ENCODE measurements at places on chromosomes 13 and 19.

DNA sequence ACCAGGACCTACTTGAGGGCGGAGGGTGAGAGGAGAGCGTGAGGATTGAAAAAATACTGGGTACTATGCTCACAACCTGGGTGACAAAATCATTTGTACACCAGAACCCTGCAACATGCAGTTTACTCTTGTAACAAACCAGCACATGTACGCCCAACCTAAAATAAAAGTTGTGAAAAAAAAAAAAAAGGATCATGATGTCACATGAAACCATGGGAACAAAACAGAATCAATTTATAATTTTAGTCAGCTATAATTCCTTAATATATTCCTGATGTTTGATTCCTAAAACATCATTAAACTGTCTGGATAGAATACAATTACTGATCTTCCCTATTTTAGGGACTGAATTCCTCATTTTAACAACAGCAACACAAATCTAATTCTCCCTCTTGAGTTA, 160.6 kb upstream of the SPRY2 start:
- no peak for DNase-seq

DNA sequence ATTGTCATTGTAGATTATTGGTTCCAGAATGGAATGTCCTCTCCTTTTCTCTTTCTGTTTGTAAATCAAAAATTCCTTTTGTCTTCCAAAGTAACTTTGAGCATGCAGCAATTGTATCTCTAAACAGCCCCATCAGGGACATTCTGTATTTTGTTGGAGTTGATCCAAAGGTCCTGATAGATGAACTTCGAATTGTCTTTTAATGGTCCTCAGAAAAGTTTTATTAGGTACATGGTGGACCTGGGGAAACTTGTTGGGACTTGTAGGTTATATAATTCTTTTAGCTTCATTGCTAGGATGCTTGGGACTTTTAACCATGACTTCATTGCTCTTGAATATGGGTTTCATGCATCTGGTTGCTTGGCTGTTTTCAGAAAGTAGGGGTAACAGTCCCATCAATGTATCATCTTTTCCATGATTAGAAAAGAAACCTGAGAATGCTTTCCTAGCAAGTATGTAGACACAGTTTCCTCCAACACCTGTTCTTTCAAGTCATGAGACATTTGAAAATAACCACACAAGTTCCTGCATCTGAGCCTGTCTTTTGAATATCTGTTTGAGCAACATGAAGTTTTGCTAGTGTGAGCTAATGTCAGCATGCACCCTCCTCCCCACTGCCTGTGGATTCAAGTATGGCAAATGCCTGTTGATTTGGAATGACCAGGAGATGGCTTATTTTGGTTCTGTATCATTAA, 413.1 kb downstream of the KCNRG start:
- DNase-seq = no peak

DNA sequence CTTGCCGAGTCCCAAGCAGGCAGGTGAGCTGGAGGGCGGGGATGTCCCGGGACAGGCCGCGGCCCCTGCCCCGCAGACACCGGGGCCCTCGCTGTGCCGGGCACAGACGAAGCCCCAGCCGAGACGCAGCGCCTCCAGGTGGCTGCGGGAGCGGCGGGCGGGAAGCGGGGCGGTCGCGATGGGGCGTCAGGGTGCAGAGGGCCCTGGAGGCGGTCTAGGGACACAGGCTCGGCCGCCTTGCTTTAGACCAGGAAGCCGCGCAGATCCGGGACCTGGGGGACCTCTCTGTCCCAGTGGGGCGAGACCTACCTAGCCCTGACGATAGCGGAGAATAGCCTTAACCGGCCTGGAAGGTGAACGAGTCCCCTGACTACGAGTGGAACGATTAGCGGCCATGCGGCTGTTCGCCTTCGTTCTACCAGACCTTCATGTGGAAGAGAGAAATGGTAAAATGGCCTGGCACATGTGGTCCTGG, 4.2 kb upstream of the ZNF564 start:
- no peak for DNase-seq

GRCh38 chr19:3538965-3539755, at the start of gene TEKTIP1:
TEKTIP1 (plus strand) TSS chr19:3539174; CDS start chr19:3539178, 4 bp downstream.
- DNase-seq = no peak

DNA sequence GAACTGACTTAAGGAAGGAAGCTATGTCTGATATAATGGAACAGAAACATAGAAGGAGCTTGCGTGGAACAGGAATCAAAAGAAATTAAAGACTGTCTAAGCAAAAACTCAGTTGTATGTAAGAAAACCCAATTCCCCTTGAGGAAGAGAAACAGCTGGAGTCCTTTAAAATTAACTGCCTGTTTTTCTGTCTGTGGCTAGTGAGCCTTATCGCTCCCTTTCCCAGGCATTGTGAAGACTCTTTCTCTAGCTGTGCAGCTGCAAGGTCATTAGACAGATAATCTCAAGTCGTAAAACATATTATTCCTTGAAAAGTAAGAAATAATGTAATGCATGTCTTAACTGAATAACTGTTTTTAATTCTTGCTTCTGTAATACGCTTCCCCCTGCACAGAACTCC, 39.7 kb upstream of the IGSF23 start:
- no peak for DNase-seq

All from retinal pigment epithelial cell (primary cell).